ENCODE measurements at places on chromosomes 12 and 14.

DNA sequence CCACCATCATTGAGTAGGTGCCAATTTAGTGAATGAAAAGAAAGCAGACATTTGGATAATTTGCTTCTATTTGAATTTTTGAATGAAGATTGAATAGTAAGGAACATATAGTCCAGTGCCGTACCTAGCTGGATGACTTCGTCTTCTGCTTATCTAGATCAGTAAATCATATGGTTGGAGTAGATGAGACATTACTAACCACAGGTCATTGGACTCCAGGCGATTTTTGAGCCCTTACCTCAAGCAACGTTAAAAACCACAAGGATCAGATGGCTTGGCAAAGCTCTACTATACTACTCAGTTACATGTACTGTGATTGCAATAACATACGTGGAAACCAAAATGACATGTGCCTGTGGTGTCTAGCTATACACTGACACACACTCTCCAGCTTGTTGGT is 1.7 kb upstream of the SPATS2 start:
- DNase-seq = no peak

GRCh38 chr14:105422695-105423487 is 3.3 kb downstream of the MTA1 start:
- DNase-seq = no peak

DNA sequence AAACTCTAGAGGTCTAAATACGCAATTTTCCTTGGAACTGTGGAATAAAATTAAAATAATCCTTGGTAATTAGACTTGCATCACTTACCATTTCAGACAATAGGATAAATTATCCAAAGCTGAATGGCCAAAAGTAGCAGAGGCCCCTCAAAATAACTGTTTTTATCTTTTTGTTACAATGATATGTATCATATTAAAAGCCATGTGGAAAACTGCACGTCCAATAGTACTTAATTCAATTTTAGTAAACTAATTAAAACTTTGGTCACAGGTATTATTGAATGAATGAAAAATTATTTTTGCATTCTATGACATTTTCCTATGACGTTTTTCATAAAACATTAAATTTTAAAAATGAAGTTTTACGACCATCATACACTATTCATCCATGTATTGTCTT is 98.5 kb downstream of the CDK17 start:
- DNase-seq = no peak

- no peak for DNase-seq
Observed at GRCh38 chr12:12072064-12072760, 1.5 kb downstream of the BCL2L14 start.

GRCh38 chr12:121334513-121335343 is 17.5 kb downstream of the ANAPC5 start:
- DNase-seq = peak; percentile 48

GRCh38 chr12:12774791-12775190 is 10.7 kb upstream of the APOLD1 start:
- no peak for DNase-seq

GRCh38 chr12:20505056-20505455 is 136.7 kb downstream of the PDE3A start:
- no peak for DNase-seq

GRCh38 chr12:86148071-86148470 is 108.1 kb downstream of the MGAT4C start:
- DNase-seq = no peak

DNA sequence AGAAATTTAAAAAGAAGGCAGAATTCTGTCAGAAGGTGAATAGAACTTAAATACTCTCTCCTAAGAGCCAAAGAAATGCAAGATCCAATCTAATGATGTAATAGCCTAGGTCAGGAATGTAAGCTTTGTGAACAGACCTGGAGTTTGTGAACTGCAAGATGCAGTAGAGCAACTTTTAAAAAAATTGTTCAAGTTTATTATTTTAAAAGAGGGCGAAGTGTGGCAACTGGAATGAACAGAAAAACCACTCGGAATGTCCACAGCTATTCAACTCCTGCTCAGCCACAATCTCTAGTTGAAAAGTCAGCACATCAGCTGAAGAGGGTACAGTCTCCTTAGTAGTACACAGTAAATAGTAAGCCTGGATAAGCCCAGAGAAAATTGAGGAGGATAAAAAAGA is 228.8 kb downstream of the PPFIA2 start:
- no peak for DNase-seq

DNA sequence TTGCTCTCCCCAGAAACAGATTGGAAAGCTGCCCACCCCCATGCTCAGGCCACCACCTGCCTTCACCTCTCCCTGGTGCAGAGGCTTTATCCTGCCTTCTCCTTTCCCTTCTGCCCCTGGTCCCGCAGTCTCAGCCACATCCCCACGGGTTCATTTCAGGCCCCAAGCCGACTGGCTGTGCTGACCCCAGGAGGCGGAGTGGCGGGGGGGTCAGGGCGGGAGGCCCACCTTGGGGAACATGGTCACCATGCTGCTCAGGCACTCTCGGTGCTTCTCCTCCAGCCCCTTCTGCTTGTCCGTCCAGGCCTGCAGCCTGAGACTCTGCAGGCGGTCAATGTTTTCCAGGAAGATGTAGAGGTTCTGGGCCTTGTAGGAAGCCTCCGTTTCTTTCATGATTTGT is 6.9 kb downstream of the FAM186B start:
- DNase-seq = no peak

DNA sequence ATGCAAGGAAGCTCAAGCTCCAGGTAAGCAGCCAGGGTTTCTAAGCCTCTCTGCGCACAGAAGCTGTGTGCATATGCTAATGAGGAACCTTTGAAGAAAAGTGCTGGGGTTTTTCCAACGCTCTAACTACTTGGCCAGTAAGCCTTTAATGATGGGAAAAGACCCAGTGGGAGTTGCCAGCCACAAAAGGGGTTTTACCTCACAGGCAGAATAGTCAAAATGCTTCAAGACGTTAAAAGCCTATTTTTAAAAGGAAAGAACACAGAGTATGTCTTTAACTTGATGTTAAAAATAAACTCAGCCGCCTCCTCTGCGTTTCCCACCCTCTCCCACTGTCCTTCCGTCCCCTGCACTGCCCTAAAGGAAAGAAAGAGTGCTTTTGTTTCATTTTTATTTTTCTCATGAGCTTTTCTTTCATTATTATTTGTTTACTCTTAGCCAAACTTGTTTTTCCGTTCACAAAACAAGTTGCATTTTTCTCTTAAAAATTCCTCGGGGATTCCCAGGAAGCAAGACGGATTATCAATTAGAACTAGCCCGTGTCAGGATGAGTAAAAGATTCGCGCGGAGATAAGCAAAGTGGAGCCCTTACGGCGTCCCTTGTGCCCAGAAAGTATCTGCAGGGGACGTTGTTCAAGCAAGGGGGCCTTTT is 209.8 kb upstream of the NUDT4 start:
- DNase-seq = no peak

GRCh38 chr12:58814036-58814435 is 106.3 kb downstream of the LRIG3 start:
- no peak for DNase-seq

DNA sequence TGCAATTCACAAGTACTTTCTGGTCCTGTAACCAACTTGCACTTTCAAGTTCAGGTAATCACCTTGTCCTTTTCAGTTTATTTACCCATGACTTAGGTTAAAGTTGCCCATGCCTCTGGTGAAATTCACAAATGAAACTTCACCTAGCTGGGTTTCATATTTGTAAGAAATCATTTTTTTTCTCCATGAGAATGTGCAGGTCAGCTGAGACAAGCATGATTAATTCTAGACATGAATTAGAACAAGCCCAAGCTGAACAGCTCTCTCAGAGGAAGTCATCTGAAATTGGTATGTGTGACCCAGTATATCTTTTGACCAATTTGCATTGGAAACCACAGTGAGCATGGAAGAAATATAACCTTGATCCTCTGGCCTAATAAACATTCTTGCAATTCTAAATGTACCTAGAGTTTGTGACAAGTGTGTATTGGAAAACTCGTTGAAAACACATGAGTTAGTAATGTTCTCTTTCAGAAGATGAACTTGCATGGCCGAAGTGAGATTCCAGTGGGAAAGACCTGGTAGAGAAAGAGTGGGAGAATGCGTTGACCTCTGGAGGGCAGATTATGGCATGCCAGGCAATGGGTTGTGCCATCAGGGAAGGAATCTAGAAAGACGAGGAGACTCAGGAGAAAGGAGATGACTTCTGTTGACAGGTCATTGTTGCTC is 486.5 kb downstream of the ZFP36L1 start:
- DNase-seq = peak; percentile 31

GRCh38 chr12:75982979-75983660 is 48.5 kb downstream of the PHLDA1 start:
- DNase-seq = no peak

- DNase-seq = no peak
Observed at GRCh38 chr12:17456486-17456885, 633.5 kb downstream of the RERGL start.

DNA sequence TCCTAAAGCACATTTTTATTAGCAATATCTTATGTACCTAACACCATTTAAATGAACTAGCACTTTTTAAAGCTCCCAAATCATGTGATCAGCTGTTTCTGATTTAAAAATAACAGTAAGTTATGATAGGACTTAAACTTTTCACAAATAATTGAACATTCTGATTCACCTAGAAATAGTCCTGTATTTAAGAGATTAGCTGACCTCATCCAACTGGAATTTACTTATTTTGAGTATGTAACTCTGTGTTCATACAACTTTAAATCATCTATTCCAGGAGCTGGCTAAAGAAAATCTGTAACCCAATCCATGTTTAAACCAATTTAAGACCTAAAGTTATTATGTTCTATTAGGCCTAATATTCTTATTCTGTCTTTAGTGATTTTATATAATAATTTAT is 184.3 kb downstream of the CCDC91 start:
- no peak for DNase-seq

- no peak for DNase-seq
Observed at GRCh38 chr14:31069343-31069742, 43.2 kb upstream of the STRN3 start.

GRCh38 chr12:120534203-120534702 is at the start of gene RNF10:
Gene RNF10 (plus strand): TSS chr12:120534356. CDS start chr12:120534812, 456 bp downstream.
- peak; percentile 74 for DNase-seq

- no peak for DNase-seq
Observed at GRCh38 chr12:8559676-8560075, 19.0 kb upstream of the CLEC4E start.

- no peak for DNase-seq
Observed at GRCh38 chr12:76030341-76031080, 1.1 kb downstream of the PHLDA1 start.

GRCh38 chr12:94811611-94812010 is 161.3 kb upstream of the TMCC3 start:
- DNase-seq = no peak

GRCh38 chr14:105061428-105062047 is 3.7 kb downstream of the GPR132 start:
- DNase-seq = peak; percentile 61

DNA sequence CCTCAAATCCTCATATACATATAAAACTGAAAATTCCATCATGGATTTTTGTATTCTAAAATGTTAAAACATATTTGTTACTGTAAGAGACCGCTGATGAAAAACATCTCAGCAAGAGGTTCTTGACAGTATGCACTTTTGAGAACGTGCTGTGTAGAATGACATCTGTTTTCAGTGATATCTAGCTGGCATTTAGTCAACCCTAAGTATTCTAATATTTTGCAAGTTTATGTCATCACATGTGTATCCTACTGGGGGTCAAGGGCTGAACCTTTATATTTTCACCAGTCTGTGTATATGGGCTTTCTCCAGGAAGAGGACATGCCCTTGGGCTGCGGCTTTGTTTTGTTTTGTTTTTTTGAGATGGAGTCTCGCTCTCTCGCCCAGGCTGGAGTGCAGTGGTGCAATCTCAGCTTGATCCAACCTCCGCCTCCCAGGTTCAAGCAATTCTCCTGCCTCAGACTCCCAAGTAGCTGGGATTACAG is 22.0 kb upstream of the YARS2 start:
- DNase-seq = no peak

GRCh38 chr12:106344131-106344530 is 13.4 kb upstream of the POLR3B start:
- no peak for DNase-seq

All from GM19239 (cell line).